ENCODE measurements at places on chromosomes 5 and 9. TPM values are rescaled to one million over a fixed set of nuclear protein-coding genes. Genes with fewer than 3 reads are reported as not detected.
A peak's percentile ranks its signal among the peaks of the same experiment; 100 is the strongest.

GDNF gene
- total RNA-seq, result not detected

HTR4 gene
- 0.13 TPM for total RNA-seq

PCSK5 gene
- total RNA-seq, result 18.8 TPM

SLC2A6 gene
- total RNA-seq, result 3.3 TPM

TRAF1 gene
- total RNA-seq, result 8.0 TPM

PCDHGC4 gene
- total RNA-seq, result 4.5 TPM

- DNase-seq, result no peak
These were observed 96.4 kb upstream of the SPIN1 start for GRCh38 chr9:88291856-88292255.

- no peak for DNase-seq
These were observed 421.7 kb downstream of the CDK5RAP2 start for GRCh38 chr9:120158221-120158620.

- no peak for DNase-seq
These were observed 64.3 kb upstream of the PSD2 start for GRCh38 chr5:139731281-139731680.

GRCh38 chr5:39217365-39218281 is 1.7 kb downstream of the FYB1 start:
- DNase-seq, result peak; percentile 81

DNA sequence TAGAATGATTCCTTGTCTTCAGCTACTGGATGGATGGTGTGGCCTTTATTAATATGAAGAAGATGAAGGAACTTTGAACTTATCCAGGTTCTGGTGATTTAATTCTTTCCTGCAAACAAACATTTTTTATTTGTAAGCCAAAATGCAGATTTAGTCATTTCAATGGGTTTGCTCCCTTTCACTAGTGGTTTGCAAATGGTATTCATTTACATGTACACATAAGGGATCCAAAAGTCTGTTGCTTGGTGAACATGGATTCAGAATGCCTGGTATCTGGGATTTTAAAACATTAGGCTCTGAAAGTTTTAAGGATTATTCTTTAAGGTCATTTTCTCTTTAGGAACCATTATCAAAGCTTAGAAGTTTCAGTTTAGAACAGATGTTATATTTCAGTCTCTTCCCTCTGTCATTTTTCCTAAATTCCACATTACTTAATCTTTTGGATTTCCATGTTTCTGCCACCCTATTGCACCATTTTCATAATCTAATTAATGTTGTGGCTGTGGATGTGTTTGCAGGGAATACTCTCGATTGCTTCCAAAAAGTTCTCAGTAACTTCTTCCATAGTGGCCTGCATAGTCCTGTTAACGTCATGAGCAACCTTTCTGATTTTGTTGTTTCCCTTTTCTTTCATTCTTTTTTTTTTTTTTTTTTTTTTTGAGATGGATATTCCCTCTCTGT is 10.1 kb downstream of the TTC1 start:
- DNase-seq, result no peak

DNA sequence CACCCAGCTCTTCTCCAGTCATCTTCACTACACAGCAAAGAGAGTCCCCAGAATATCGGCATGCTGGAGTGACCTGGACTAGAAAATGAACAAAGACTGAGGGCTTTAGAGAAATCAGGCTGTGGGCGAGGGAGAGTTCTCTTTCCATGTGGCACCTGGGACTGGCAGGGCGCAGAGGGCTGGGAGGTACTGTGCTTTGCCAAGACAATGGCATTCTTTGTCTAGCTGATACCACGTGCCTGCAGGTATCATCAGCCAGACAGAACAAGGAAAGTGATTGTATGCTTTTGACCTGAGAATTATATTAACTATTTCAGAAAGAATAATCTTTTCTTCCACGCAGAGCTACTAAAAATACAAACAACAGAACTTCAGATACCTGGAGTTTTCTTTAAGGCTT is 30.5 kb downstream of the DDX31 start:
- no peak for DNase-seq

- peak; percentile 70 for DNase-seq
These were observed 831 bp upstream of the TBC1D9B start for GRCh38 chr5:179908528-179908927.

DNA sequence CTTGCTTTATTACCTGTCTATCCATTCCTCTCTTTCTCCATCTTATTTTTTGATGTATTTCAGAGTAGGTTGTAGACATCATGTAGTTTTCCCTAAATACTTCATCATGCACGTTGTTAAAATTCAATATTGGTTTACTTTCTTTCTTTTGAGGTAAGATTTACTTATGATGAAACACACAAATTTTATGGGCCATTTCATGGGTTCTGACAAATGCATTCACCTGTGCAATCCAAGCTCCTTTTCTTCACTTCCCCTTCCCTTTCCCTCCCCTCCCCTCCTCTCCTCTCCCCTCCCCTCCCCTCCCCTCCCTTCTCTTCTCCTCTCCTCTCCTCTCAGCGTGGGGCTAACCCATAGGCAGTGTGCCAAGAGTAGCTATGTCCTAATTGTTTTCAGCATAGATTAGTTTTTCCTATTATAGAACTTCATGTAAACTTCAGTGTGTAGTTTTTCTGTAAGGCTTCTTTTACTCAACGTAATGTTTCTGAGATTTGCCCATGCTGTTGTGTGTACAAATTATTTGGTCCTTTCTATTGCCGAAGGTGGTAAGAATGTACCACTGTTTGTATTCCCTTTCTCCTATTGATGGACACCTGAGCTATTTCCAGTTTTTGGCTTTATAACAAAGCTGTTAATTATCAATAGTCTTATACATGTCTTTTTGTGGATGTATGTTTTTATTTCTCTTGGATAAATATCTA is 92.9 kb upstream of the CLINT1 start:
- no peak for DNase-seq

DNA sequence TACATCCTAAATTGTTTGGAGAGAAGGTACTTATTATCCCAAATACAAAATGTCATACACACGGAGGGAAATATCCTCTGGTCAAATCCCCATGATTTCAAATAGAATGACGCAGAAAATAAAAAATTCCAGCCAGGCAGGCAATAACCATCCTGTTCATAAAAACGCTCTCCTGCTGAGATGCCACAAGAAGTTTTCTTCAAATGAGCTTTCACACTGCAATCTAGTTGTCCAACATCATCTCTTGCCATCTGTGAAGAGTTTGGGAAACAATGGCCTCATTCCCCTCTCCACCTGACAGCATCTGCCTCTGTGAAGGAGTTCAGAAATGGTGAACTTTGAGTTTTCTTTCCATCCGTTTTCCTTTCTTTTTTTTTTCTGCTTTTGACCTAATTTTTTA is 83.3 kb upstream of the SLC30A5 start:
- DNase-seq, result no peak

Data from sciatic nerve (tissue), 2 donors.